ENCODE measurements at places on chromosomes 4 and X.
A peak's percentile ranks its signal among the peaks of the same experiment; 100 is the strongest.

DNA sequence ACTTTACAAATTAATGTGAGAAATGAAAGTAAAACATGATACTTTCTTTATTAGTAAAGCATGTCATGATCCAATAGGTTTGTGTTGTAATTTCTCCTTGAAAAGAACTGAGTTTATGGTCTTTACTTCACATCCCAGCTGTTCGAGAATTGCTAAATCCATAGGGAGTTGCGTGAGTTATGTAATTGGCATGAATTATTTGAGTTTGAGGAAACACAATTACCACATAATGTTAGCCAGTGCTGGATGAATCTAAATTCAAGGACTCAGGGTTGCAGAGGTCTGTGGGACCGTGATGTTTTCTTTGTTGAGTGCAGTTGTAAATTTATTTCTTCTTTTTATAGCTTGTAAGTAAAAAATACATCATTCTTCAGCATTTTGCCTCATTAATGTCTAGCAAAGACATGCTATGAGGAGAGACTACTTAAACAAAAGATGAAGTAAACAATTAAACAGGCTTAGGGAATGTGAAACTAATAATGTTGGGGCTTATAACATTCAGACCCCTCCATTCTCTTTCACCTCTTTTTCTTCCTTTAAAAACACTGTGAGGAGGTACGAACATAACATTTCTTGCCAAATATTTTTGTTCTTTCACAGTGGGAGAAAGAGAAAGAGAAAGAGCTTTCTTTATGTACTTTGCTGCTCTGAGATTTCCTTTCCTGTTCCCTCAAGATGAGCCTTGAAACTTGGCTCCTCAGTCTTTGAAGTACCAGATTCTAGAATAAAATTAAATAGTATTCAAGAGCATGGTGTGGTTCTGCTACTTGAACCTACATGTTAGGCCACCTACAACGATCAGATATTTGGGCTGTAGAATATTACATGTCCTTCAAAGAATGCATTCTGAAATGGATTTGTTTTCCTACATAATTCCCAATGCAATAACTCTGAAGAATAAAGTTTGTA lies 159.6 kb upstream of the ANK2 start:
- no peak for DNase-seq

DNA sequence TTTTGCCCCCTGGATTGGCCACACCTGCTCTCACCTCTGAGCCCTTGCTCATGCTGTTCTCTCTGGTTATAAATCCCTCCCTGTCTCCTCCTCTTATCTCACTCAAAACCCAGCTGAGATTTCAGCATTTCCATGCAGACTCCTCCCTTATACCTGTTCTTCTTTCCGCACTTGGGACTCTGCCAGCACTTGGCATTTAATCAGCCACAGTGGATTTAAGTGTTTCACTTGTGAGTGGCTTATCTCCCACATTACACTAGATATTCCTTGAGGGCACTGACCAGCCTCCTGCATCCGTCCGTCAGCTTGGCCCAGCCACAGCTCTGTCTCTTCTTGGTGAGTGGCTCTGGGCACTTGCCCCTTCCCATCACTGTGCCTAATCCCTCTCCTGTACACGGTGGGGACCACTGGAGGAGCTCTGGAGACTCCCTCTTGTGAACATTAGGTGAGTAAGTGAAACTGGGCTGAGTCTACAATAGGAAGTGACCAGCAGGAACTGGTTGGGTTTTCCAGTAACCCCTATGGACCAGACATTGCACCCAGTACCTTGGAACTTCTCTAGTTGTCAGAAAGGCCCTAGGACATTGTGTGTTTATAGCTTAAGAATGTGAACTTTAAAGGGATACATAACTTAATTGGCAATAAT lies 19.9 kb downstream of the FGFBP1 start:
- peak; percentile 23 for DNase-seq

DNA sequence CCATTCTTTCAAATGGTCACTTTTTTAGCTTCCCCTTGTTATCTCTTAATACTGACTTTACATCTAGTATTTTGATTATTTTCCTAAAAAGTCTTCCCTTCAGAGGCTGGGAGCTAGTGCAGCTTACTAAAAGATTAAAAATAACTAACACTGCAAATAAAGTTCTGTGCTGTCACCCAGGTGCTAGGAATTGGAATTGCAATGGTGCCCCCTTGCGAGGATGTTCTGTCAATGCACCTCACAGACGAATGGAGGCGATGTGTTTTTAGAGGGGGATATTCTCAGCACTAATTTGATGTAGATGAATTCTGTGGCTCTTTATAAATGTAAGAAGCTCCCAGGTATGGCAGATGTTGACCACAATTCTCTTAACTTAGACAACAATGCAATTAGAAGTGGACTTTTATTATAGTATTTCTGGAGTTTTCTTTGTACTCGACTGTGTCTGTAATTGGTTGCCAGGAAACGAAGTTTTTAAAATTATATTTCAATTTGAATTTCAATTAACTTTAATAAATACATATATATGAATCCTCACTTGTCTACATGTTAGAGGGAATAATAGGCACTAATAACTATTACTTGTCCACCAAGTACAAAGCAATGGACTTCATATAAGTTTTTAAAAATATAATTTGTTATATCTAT lies 22.0 kb upstream of the SMIM31 start:
- DNase-seq: peak; percentile 68

DNA sequence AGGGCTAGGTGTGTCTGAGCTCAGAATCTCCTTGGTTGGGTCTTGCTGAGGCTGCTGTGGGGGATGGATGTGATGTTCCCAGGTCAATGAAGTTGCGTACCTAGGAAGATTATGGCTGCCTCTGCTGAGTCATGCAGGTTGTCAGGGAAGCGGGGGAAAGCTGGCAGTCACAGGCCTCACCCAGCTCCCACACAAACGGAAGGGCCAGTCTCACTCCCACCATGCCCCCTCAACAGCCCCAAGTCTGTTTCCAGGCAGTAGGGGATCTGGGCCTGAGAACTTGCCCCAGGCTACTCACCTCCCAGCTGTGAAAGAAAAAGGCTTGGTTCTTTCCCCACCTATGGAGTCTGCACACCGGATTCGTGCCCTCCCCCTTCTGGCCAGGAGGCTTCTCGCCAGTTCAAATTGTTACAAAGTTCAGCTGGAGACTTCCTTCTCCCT lies 72.9 kb downstream of the WDR44 start:
- no peak for DNase-seq

- no peak for DNase-seq
Observed at GRCh38 chr4:182884040-182884439, 33.1 kb downstream of the DCTD start.

DNA sequence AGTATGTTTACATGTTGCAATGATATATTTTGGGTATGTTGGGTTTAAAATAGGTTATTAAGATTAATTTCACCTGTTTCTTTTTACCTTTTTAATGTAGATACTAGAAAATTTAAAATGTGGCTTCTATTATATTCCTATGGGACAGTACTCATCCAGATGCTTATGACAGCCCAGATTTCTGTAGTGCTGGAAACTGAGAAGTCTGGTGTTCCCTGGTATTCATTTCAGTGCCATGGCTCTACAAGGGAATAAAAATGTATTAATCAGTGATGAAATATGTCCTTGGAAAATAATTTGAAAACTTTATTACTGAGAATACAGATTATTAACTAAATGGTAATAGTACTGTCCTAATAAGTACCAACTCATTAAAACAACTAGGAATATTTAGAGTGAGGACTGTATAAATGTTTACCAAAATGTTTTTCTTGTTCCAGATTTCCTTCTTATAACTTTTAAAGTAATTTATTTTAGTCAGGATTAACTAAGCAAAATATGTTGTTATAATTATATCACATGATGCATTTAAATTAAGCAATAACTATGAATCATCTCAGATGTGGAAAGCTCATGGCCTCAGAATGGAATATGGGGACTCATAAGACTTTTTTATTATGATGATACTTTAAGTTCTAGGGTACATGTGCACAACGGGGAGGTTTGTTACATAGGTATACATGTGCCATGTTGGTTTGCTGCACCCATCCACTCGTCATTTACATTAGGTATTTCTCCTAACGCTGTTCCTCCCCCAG lies 25.3 kb downstream of the ARHGAP24 start:
- DNase-seq: no peak

DNA sequence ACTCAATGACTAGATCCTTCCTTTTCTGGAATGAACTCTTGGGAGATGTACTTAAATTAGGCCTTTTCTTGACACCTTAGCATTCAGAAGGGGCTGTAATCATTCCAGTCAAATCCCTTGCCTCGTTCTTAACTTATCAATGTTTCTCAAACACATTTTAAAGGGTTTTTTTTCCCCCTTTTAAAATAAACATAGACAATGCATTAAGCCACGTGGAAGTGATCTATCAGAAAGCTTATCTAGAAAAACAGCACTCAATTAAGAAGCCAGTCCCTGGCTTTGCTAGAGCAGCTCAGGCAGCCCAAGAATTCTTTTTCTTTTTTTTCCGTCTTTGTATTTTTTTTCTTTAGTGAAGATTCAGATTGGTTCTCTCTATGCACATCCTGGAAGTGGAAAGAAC lies 118.2 kb downstream of the PCDH7 start:
- no peak for DNase-seq

DNA sequence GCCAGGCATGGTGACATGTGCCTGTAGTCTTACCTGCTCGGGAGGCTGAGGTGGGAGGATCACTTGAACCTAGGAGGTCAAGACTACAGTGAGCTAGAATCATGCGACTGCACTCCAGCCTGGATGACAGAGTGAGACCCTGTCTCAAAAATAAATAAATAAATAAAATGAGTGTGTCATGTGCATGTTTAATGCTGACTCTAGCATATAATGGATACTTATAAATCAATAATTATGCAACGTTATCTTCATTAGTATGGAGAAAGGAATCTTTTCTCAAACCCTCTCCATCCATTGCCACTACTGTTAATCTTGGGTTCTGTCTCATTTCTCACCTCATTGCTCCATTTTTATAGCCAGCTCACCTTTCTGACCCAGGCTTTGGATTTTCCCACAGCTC lies 189.5 kb upstream of the RPL34 start:
- DNase-seq: no peak

- DNase-seq: no peak
Observed at GRCh38 chr4:48162162-48162561, 28.1 kb upstream of the TXK start.

- no peak for DNase-seq
Observed at GRCh38 chr4:168483811-168484210, 3.5 kb upstream of the DDX60L start.

- no peak for DNase-seq
Observed at GRCh38 chr4:68324519-68325262, 25.2 kb downstream of the YTHDC1 start.

- DNase-seq: no peak
Observed at GRCh38 chr4:150126201-150126863, 48.1 kb downstream of the DCLK2 start.

- peak; percentile 37 for DNase-seq
Observed at GRCh38 chrX:119237562-119237942, 1.5 kb downstream of the PGRMC1 start.

GRCh38 chrX:47068720-47069119 lies 9.5 kb upstream of the RGN start:
- no peak for DNase-seq

GRCh38 chrX:109533005-109533404 lies 3.6 kb upstream of the NXT2 start:
- no peak for DNase-seq

GRCh38 chr4:5133201-5133600 lies 81.9 kb downstream of the STK32B start:
- no peak for DNase-seq

- no peak for DNase-seq
Observed at GRCh38 chrX:35826503-35826902, 28.4 kb downstream of the MAGEB16 start.

DNA sequence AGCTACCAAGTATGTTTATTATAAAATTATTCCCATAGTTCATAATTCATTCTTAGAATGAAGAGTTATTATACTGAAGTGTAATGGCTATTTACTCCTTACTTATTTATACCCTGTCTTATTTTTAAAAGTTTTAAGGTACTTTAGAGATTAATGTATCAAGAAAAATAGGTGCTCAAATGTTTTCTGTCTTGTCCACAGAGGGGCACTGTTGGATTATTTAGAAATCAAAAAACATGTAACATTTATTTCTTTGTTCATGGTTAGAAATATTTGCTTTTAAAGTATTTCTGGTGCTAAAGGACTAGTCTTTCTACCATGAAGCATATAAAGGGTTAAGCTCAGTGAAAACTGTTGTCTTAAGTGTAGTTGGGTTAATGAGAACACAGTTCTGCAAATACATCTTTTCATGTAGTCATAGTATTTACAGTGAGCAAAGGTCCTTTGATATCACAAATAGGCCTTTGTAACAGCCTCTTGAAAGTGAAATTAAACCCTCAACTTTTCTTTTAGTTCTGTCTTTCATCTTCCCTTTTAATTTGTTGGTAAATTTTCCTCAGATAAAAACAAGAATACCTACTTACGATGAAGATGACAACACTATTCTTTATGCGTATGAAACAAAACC lies 7.7 kb downstream of the SCML1 start:
- no peak for DNase-seq

GRCh38 chr4:185778307-185778706 lies 33.7 kb downstream of the SORBS2 start:
- DNase-seq: no peak

DNA sequence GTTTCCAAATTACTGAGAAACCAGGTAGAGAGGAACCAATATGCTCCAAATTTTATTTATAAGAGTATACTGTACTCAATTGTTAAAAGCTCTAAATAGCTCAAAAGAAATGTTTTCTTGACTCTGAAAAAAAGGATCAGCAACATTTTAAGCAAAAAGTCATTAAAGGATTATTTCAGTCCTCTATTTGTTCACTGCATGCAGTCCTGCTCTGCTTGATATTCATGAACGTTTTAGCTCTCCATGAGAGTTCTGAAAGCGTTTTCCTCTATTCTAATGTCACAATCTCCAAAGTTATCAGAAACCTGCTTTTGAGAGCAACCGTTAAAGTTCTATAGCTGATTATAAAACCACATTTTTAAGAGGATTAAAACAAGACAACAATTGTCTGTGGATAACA lies 110.5 kb downstream of the APOOL start:
- no peak for DNase-seq

GRCh38 chrX:47212381-47213293 lies 5.8 kb upstream of the CDK16 start:
- DNase-seq: no peak

GRCh38 chrX:10709276-10709675 lies 88.9 kb upstream of the MID1 start:
- DNase-seq: no peak

DNA sequence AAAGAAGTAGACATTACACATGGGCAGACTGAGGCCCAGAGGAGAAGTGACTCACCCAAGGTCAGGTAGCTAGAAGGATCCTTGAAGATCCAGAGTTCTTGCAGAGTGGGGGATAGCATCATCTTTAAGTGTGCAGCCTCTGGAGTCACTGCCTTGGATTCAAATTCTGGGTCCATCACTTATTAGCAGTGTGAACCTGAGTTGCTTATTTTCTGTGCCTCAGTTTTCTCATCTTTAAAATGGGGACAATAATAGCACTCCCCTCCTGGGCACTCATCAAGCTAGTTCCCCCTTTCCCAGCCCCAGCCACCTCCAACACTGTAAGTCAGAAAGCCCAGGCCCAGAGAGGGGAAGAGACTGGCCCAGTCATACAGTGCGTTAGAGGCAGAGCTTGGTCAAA lies 141.8 kb upstream of the PJA1 start:
- no peak for DNase-seq

- no peak for DNase-seq
Observed at GRCh38 chrX:29397506-29397905, 810.3 kb downstream of the IL1RAPL1 start.

All from right forelimb (tissue), 1 donor.